Thoracic aorta (tissue), 2 donors: ENCODE measurements at places on chromosomes 5 and 9. TPM values are rescaled to one million over a fixed set of nuclear protein-coding genes. Genes with fewer than 3 reads are reported as not detected.

DNA sequence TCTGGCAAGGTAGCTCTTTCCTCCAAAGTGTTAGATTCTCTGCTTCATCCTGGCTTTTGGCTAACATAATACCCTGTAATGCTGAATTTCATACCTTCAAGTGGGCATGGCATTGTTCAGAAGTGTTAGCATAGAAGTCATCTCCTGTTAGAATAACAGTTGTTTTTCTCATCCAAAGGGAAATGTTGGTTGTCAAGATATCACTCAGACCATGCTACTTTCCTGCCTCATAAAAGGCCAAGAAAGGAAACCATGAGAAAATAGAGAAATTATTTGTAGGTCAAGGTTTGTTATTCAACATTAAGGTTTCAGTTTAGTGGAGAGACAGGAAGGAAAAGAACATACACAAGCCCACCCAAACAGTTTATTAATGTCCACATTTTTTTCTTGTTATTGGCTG lies 472.5 kb downstream of the ARHGEF28 start:
- DNase-seq, result no peak

DNA sequence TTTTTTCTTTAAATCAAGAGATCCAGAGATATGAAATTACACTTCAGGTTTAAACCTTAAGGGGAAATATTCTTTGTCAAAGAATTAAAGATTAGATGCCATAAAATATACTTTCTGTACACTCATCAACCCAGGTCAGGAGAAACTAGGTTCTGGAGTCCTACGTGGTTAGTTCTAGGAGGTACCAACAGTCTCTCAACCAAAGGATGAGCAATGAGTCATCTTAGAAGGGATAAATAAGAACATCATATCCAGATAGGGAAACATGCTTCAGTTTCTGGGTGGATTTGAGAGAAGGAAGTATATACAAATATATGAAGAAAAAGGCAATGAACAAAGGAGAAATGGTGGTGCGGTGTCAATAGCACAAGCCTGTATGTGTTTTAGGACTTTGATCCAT lies 98.2 kb downstream of the CSNK1G3 start:
- DNase-seq, result no peak

DNA sequence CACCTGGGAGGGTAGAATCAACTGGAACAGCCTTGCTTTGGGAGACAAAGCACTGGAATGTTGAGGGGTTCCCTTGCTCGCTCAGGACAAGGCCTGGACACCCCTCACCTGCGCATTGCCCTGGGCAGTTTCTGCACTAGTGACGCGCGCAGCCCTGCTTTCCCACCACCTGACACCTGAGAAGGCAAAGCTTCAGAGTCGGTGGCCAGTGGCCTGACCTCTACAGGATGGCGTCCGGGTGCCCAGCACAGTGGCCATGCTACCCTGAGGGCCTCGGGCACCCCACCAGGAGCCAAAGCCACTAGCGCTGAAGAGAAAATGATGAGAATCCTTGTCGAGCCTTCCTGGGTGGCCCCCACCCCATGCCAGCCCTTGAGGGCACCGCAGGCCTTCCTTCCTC lies 161.3 kb downstream of the OLFM1 start:
- no peak for DNase-seq

GRCh38 chr5:111347021-111347420 lies 122.8 kb downstream of the CAMK4 start:
- DNase-seq, result no peak

DNA sequence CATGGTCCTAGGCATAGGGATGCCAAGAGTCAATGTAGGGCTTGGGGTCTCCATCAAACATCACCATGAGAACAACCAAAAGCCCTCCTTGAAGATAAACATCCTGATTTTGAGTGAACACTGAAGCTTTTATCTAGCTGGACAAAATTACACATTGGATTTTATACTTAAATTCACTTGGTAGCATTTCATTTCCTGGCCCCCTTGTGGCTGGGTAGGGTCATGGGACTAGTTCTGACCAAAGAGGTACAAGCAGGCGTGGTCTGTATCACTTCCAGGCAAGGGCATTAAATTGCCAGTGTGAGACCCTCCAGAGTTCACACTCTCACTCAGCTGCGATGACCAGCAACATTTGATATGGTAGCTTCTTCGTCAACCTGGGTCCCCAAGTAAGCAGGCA lies 320.3 kb downstream of the ACTL7B start:
- no peak for DNase-seq

DNA sequence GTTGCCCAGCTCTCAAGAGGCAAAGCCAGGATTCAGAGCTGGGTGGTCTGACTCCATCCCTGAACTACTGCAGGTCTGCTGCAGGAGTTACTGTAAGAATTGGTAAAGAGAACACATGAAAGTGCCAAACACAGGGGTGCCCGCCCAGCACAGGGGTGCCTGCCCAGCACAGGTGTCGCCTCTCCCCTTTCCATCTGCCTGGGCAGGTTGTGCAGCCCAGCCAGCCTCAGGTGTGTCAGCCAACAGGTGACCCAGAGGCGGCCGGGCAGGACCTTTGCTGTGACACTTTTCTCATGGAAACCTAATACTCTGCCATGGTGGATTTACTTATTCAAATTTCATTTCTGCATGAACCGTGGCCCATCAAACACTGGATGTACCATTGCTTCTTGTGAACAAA lies 289.7 kb upstream of the IRX4 start:
- DNase-seq, result no peak

DNA sequence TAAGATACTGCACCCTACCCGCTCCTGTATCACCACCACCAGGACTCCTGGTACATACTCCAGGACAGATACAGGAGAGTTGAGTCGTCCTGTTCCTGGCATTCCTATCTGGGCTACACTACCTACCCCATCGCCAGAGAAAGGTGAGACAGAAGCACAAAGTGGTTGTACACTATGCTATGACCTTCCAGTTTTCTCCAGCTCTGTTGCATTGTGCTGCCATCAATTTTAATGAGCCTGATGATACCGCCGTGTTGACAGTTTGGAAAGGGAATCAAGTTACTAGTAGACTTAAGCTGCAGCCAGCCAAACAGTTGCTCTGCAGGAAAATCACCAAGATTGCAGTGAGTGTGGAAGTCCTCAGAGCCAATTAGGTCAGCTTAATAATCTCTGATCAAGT lies 35.2 kb downstream of the ANP32B start:
- DNase-seq, result no peak

DNA sequence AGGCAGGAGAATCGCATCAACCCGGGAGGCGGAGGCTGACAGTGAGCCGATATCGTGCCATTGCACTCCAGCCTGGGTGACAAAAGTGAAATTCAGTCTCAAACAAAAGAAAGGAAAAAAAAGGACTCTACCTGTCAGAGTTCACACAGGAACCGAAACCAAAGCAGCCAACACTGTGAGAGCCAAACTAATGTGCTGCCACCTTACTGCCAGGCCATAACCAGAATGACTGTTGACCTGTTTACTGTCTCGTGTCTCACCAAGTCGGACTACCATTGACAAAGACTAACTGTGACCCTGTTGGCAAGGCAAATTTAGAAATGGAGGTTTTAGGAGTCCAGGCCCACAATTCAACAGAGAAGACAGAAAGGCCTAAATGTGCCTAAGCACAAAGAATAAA lies 112.4 kb downstream of the ANXA2R start:
- no peak for DNase-seq

- no peak for DNase-seq
Measured at GRCh38 chr5:15353086-15353645, 146.8 kb upstream of the FBXL7 start.

DNA sequence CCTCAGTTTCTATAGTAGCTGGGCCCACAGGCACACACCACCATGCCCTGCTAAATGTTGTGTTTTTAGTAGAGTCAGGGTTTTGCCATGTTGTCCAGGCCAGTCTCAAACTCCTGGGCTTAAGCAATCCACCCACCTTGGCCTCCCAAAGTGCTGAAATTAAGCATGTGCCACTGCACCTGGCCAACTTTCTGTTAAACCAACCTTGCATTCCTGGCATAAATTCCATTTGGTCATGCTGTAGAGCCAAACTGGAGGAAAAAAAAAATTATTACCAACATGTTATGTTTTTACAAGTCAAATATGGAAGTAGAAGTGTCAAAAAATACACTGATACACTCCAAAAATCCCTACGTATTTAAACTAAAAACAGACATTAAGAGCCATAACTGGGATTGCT lies 54.1 kb downstream of the ERMP1 start:
- DNase-seq, result no peak

- no peak for DNase-seq
Measured at GRCh38 chr5:55176176-55176818, 3.3 kb upstream of the CDC20B start.

DNA sequence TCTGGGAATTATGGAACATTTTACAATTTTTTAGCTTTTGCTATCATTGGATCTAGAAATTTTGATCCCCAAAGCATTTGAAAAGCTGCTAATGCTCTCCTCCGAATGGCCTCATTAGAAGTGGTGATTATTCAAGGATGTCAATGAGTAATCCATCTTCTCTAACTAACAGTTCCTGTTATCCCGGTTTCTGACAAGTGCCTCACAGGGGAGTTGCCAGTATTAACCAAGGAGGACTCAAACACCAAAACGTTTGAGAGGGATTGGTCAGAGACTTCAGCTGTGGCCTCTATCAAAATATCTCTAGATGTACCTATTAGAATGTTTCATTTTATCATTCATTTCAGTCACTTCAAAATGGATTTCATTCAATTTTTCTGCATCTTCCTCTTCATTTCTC lies 208.3 kb upstream of the ITGA1 start:
- no peak for DNase-seq

DNA sequence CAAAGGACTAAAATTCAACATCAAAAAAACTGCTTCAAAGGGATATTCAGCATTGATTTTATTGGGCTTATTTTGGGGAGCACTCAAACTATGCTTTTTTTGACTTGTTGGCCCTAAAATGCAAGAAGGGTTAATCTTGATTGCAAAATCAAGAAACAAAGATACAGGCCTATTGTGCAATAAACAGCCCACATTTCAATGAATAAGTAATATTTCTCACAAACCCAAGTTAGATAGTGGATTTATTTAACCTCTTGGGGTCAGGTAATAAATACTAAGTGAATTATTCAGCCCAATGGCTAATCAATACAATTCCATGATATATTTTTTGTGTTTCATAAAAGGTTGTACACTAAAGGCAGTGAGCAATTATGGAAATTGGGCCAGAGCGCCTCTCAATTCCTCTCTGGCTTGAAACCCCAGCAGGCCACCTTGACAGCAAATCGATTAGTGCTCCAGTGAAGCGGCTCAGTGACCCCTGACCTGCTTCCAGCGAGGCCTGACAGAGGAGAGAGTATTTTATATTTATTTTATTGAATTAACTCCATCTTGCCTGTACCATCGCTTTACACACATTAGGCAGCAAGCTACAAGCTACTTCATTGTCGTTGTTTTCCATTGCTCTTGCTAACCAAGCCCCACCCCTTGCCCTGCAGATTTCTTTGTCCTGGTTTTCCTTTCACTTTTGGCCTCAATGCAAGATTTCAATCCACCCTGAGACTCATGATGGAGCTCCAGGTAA lies 65.5 kb downstream of the EBF1 start:
- no peak for DNase-seq

DNA sequence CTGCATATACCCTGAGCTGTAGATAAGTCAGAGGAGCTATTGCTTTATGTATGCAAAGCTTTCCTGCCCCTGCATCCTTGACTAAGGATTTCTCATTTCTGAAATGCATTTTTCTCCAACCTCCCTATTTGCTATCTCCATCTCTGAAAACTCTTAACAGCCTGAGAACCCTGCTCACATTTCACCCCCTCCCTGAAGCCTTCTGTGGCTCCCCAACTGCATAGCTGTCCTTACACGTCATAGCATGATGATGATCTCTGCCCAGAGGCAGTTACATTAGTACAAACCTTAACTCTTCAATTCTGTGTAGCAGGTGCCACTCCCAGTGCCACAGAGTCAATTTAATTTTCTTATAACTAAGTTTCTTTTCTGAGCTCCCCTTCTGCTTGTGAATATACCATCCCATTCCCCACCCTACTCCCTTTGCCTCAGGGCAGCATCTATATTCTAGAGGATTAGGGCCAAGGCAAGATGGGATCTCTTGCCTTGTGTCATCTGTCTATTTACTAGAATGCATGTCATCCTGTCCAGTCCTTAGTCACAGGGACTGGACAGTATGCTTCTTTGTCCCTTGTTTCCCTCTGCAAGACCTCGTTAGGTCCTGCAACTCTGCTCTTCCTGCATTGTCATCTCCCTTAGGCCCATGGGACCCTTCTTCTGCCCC lies 149.7 kb upstream of the SPRY4 start:
- no peak for DNase-seq

DNA sequence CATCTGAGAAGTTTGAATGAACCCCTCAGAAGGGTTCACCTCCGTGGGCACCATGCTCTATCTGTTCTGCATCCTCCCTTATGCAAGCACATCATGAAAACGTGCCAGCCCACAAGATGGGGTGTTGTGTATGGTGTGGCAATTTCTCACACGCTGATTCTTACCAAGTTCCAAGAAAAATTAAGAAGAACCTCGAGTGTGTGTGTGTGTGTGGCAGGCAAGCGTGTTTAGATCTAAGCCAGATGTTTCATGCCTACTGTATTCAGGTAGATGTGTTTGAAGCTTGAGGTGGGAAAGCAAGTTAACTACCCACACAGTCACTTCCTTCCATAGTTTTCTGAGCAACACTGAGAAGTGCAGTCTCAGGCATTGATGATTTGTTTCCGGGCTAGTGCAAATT lies 77.7 kb upstream of the GNA14 start:
- DNase-seq, result no peak

DNA sequence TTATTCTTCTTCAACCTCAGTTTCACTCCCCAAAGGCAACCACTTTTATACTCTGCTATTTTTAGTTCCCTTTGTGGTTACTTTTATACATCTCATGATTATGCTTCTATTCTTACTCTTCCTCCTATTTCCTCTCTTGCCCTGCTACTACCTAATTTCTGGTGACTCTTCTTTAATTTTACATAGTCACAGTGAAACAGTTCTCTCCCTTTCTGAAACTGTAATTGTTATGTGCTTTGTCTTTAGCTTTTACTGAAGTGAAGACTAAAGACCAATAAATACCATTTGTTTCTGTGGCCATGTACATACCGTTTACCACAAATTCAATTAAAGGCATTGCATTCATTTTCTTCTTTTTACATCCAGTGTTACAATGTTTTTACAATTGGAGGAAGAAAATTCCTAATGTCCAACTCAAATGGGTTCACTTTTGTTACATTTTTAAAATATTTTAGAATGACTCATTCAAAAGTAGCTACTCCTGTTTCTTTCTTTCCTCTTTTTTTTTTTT lies 410.6 kb downstream of the PSAT1 start:
- DNase-seq, result no peak

DNA sequence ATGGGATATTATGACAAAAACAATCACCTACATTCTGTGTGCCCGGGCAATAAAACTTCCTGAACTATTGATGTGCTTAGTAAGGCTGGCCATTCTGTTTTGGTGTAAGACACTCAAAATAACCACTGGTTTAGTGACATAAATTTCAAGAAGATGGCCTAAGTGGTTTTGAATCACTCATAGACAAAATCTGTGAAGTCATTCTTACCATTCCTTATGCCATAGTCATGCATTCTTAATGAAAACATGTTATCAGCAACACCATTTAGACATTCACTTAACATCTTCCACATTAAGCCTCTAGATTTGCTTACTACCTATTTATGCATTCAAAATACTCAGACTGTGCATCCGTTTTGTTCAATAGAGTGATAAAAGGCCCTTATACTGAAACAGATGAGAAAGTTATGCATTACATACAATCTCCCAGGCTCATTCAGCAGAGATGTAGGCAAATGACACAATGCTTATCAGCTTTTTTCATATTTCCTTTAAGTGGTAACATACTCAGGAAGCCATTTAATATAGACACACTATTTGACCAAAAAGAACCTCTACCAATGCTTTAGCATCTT lies 848.8 kb upstream of the DMAC1 start:
- no peak for DNase-seq

The ZNF454 gene
- total RNA-seq, result 8.2 TPM

The HTR4 gene
- 7.8 TPM for total RNA-seq

The MAML1 gene
- 22.9 TPM for total RNA-seq

The FAXDC2 gene
- total RNA-seq, result 43.9 TPM

The SLC34A3 gene
- total RNA-seq, result 0.54 TPM
